A549 treated with CORT108297 at 1 μM for 4 hours (cell line): ENCODE measurements at places on chromosomes 1 and 21. TPM values are rescaled to one million over a fixed set of nuclear protein-coding genes. Genes with fewer than 3 reads are reported as not detected.

The ATF6 gene
- total RNA-seq: 11.0 to 13.7 TPM (median 12.7 TPM) in 5 replicates

The RNU11 gene
- not detected in 5 replicates for total RNA-seq

The SLAMF1 gene
- total RNA-seq: not detected in 5 replicates

The DEPDC1 gene
- total RNA-seq: 12.8 to 17.9 TPM (median 16.1 TPM) in 5 replicates

The LYPD8 gene
- 0.09 to 0.15 TPM (median 0.11 TPM) in 4 of 5 replicates, not detected in the other for total RNA-seq

The KCNJ15 gene
- 0.07 to 0.43 TPM (median 0.17 TPM) in 5 replicates for total RNA-seq

The RAP1A gene
- total RNA-seq: 23.9 to 37.3 TPM (median 24.9 TPM) in 5 replicates

The FCN3 gene
- not detected in 5 replicates for total RNA-seq

The SLC30A1 gene
- 20.4 to 26.3 TPM (median 23.2 TPM) in 5 replicates for total RNA-seq

The PLPP3 gene
- total RNA-seq: 27.9 to 37.8 TPM (median 32.1 TPM) in 5 replicates

The SRM gene
- total RNA-seq: 143 to 241 TPM (median 214 TPM) in 5 replicates

The KRTAP25-1 gene
- not detected in 5 replicates for total RNA-seq

The EVA1C gene
- total RNA-seq: 34.5 to 43.8 TPM (median 42.3 TPM) in 5 replicates

The FCRL4 gene
- not detected in 5 replicates for total RNA-seq

The TNNI3K gene
- not detected in 5 replicates for total RNA-seq

The TMEM269 gene
- total RNA-seq: 0.06 to 0.16 TPM (median 0.08 TPM) in 5 replicates

The GPR153 gene
- total RNA-seq: 0.76 to 1.5 TPM (median 1.4 TPM) in 5 replicates

The BOLA1 gene
- total RNA-seq: 17.3 to 30.0 TPM (median 24.7 TPM) in 5 replicates

The RXFP4 gene
- 0.07 TPM in 1 of 5 replicates, not detected in the others for total RNA-seq

The JAM2 gene
- 0.03 TPM in 1 of 5 replicates, not detected in the others for total RNA-seq

The YRDC gene
- total RNA-seq: 14.4 to 19.8 TPM (median 18.5 TPM) in 5 replicates

The SPAG17 gene
- total RNA-seq: not detected in 5 replicates

The CLCA1 gene
- total RNA-seq: not detected in 5 replicates

The NBPF15 gene
- total RNA-seq: 18.5 to 24.9 TPM (median 20.4 TPM) in 5 replicates

The OR2T29 gene
- total RNA-seq: not detected in 5 replicates

The ZRANB2 gene
- 18.9 to 31.5 TPM (median 24.7 TPM) in 5 replicates for total RNA-seq

The RIT1 gene
- total RNA-seq: 22.3 to 24.4 TPM (median 23.9 TPM) in 5 replicates

The NMNAT2 gene
- total RNA-seq: 0.42 to 1.2 TPM (median 0.53 TPM) in 5 replicates

The NBPF4 gene
- total RNA-seq: 0.07 to 0.18 TPM (median 0.11 TPM) in 5 replicates

The RGS16 gene
- 0.18 to 0.29 TPM (median 0.25 TPM) in 5 replicates for total RNA-seq

The HEYL gene
- 2.7 to 3.4 TPM (median 3.1 TPM) in 5 replicates for total RNA-seq

The HMCN1 gene
- total RNA-seq: 0.02 to 0.13 TPM (median 0.06 TPM) in 5 replicates

The ERICH3 gene
- total RNA-seq: not detected in 5 replicates

The ETNK2 gene
- total RNA-seq: 3.7 to 4.5 TPM (median 4.2 TPM) in 5 replicates

The C1QC gene
- total RNA-seq: not detected in 5 replicates

The ZNF124 gene
- 4.2 to 5.0 TPM (median 4.6 TPM) in 5 replicates for total RNA-seq
